Activated naive CD4-positive, alpha-beta T cell treated with anti-CD3 and anti-CD28 coated beads for 36 hours (primary cell): ENCODE measurements at places on chromosomes 3 and 15. TPM values are rescaled to one million over a fixed set of nuclear protein-coding genes. Genes with fewer than 3 reads are reported as not detected.

DNA sequence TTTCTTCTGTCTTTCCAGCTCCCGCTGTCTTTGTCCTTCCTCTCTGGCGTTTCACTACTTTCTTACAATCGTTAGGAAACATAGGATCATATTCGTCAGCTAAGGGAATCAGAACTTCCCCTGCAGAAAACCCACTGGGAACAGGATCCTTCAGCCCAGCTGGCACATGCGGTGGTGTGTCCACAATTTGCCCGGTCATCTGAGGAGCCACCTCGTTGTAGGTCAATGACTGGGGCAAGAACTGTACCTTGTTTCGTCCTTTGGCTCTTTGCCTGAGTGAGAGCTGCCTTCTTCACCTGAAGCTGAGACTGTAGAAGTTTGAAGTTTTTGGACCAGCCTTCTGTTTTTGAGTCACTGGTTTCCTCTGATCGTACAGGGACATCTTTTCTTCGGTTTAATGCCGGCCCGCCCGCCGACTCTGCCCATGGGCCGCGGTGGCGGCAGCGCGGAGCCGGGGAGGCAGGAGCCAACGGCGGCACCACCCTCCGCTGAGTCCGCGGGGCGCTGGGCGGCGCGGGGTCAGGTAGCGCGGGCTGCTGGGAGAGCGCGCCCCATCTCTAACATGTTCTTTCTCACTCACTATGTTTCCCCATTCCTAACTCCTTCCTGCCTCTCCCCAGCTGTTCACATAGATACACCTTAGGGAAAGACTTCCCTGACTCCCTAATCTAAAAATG is 214.1 kb upstream of the NANOGP8 start:
- DNase-seq: no peak

DNA sequence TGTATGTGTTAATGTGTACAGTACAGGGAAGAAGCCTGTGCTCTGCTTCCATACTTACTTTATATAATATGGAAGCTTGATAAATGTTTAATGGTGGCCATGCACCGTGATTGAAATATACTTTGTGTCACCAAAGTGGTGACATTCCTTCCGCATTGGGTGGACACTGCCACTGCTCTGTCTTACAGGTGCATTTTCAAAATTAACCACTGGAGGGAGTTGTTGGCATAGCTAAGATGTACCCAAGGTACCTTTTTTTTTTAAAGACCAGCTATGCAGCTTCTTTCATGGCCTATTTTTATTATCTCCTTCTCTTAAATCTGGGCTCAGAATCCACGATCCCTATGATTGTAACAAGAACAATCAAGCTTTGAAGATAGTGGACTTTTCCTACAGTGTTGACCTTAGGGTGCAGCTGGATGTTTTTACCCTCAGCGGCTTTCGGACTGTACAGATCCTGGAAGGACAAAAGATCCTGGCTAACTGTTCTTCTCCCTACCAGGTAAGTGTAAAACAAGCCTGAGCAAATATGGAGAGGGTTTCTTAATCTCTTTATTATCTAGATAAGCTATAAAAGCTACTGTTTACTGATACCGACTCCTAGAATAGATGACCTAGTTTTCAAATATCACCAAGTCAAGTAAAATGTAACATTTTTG is 21.6 kb upstream of the PAK6 start:
- peak; percentile 47 for DNase-seq

- no peak for DNase-seq
These were observed 5.4 kb downstream of the NDUFB4 start for GRCh38 chr3:120601554-120601953.

- DNase-seq: no peak
These were observed 182.6 kb downstream of the STAC start for GRCh38 chr3:36562945-36563344.

- DNase-seq: no peak
These were observed 261.7 kb downstream of the ULK4 start for GRCh38 chr3:41700155-41700554.

- no peak for DNase-seq
These were observed 438.2 kb upstream of the ARRDC4 start for GRCh38 chr15:97522347-97522746.

- no peak for DNase-seq
These were observed 39.8 kb downstream of the FOXB1 start for GRCh38 chr15:60043744-60044435.

DNA sequence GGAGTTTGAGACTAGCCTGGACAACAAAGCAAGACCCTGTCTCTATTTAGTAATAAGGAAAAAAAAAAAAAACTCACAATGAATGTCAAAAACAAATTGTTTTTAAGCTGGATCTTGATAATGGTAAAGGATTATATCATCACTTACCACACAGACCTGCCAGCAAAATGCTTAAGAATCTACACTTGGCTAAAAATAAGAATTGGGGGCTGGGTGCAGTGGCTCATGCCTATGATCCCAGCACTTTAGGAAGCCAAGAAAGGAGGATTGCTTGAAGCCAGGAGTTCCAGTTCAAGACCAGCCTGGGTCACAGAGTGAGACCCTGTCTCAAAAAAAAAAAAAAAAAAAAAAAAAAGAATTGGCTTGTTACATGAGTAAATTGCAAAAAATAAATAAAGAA is 31.0 kb downstream of the ACAP2 start:
- no peak for DNase-seq

DNA sequence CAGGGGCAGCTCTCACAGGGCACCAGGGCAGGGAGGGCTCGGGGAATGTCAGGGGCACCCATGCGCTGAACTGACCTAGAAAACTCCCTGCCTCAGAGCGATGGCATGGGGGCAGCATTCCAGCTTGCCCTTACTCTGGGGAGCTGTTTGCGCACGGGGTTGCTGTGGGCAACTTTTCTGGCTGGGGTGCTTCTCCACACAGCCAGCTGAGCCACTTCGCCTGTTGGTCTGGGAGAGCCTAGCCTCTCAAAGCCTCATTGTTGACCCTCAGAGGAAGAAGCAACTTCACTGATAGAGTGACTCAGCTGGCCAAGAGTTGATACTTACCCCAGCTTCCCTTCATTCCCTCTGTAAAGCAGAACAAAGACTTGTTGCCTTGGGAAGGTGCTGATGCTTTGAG is 42.6 kb upstream of the MRPS22 start:
- DNase-seq: no peak

DNA sequence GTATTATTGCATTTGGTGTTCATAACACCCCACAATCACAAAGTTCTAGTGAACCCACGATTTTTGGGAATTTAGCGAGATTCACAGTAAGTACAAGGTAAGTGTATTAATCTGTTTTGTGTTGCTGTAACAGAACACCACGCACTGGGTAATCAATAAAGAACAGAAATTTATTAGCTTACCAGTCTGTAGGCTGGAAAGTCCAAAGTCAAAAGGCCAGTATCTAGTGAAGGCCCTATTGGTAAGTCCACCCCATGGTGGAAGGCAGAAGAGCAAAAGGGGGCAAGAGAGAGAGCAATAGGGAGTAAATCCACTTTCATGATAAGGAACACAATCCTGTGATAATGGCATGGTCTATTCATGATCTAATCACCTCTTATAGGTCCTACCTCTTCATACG is 190.3 kb upstream of the KCNMB2 start:
- DNase-seq: no peak

DNA sequence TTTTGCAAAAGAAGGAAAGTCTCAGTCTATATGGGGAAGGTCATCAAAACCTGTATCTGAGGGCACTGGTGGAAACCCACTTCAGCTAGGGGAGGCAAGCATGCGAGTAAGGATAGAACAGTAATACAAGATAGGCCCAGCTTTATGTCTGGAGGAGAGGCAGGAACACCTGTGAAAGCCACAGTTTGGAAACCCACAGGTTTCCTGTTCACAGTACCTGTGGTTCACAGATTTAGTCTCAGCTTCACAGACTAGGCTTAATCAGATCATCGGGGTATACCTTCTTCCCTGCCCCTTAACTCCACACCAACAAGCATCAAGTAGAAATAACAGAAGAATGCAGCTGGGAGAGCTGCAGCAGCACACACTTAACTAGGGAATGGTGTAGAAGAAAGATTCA is 36.2 kb downstream of the C2CD4B start:
- DNase-seq: no peak

DNA sequence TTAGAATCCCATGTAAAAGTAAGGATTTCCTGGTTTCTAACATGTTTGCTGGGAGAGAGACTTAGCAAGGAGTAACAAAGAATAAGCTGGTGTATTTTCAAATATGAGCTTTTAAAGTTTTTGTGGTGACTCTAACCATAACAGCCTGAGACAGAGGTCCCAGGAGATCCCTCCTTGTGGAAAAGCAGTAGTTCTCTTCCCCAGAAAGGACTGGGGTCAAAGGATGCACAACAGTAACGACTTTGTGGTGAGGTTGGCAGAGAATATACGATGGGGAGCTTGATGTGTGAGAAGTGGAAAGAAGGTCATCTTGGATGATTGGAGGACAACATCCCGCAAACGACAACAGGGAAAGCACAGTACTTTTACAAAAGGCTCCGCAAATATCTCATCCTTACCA is 38.2 kb downstream of the ABHD5 start:
- DNase-seq: no peak

DNA sequence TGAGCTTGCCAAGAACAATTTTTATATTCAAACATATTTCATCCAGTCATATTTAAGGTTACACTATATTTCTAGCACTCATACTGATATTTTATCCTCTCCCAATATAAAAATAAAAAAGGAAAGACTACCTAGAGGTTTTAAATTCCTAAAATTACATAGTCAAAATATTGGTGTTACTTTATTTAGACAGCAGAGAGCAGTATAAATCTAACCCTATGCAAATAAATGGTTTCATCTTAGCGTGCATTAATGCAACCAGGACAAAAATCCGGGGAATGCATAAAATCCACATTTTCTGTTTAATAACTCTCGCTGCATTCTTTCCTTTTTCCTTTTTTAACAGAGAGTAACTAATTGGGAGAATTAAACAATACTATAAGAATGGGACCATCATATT is 1447.4 kb upstream of the ALCAM start:
- DNase-seq: no peak

DNA sequence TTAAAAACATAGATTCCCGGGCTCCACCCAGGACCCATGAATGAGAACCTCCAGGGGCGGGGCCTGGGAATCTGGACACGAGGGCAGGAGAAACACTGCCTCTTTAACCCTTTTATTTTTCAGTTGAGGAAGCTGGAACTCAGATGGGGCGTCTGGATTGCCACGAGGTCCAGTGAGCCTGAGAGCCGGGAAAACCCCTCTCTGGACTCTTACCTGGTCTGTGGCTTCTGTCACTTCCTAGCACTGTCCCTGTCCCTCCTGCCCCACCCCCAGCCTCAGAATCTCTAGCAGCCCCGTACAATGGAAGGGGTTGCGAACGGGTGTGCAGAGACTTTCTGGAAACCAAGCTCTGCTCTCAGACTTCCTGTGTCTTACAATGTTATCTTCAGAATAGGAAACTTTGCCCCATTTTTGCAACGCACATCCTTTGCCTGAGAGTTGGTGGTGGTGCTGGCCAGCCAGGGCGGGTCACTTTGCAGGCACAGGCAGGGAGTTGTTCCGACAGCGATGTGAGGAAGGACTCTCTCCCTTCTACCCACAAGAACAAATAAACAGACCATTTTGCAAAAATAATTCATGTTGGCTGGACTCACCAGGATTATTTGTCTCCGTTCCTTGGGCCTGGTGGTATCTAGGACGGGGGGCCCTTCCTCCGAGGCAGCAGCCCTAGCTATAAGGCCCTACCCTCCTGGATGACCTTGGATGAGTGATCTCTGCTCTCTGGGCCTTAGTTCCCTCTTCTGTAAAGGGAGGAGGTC is 59.1 kb downstream of the SMAD6 start:
- no peak for DNase-seq

DNA sequence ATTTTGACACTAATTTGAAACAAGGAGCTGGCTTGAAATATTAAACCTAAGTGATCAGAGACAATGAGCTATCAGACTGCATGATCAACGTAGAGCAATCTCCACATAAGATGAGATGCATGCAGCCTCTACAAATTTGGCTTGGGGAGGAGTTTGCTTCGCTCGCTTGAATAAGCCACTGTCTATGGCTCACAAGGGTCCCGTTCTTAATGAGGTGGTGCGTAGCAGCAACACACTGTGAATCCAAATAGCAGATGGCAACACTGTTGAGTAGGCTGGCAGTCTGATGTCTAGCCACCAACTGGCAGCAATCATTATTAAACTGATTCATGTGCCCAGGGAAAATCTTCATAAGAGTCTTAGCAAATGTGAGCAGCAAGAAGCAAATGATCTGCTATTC is 125.4 kb upstream of the CCDC54 start:
- no peak for DNase-seq

DNA sequence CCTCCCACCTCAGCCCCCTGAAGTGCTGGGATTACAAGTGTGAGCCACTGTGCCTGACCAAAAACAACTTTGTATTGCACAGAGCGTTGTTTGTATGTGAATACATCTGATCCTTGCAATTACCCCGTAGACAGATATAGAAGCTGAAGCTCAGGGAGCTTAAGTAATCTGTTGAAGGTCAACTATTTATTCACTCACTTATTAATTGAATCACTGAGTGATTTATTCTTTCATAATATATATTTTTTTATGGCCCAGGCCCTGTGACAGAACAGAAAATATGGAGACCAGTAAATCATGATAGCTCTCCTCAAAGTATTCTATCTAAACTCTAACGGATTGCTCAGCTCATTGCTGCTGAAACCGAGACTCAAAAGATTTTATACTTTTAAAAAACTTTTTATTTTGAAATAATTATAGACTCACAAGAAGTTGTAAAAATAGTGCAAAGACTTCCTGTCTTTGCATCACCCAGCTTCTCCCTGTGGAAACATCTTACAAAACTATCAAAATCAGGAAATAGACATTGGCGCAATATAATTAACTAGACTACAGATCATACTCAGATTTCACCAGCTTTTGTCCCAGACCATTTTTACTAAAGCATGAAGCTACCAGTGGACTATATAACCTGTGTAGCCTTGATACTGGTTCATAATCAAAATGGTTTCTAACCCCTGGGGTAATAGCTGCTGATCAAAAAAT is 466.1 kb downstream of the PDCD6IP start:
- no peak for DNase-seq

- DNase-seq: peak; percentile 40
These were observed 132.8 kb upstream of the SLC24A5 start for GRCh38 chr15:47987908-47988532.

DNA sequence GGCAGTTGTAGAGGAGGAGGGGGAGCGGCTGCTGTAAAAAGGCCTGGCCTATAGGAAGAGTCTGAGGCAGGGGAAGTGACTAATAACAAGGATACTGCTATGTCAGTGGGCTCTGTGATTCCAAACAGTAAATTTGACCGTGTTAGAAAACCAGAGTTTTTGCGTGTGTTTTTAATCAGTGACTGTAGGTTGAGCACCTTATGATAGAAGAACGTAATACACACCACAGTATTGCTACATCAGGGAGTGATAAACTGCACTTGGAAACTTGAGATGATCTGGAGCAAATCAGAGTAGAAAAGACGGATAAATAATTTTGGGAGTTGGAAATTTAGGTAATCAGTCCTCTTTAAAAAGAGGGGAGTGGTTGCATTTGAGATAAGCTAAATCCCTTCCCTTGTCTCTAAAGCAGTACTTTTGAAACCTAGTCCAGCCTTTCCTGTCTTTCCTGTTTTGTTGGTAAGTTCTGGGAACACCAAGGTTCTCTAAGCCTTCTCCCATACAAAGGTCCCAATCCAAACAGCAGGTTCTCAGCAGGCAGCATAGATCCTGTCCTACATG is 130.5 kb upstream of the NR2E3 start:
- no peak for DNase-seq

The BNC1 gene
- total RNA-seq: not detected

The PEX5L gene
- total RNA-seq: not detected

The MYO5C gene
- 0.19 TPM for total RNA-seq

The C15orf39 gene
- 8.7 TPM for total RNA-seq

The PLSCR5 gene
- total RNA-seq: not detected

The IL16 gene
- total RNA-seq: 38.8 TPM
